ENCODE measurements at places on chromosomes 7 and 10. TPM values are rescaled to one million over a fixed set of nuclear protein-coding genes. Genes with fewer than 3 reads are reported as not detected.

DNA sequence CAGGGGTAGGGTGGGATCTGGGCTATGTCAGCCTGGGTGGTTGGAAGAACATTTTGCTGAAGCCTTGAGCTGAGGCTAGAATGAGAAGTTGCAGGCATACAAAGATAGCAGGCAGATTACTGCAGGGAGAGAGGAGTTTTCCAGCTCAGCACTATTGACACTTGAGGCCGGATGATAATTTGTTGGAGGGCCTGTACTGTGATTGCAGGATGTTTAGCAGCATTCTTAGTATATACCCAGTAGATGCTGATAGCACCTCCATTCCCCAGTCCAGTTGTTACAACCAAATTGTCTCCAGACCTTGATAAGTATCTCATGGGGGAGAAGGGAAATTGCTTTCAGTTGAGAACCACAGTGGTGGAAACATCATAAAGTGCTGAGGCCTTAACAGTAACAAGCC is 158.6 kb upstream of the CHRM2 start:
- DNase-seq, result no peak
- no peaks in the 10 kb centered on the region for H3K4me1 ChIP-seq
- H3K27me3 ChIP-seq, result 0 out of 2 replicates have a peak, but pooled peaks cover 3% of the 10 kb centered on the region

GRCh38 chr7:11228515-11228914 is 254.8 kb downstream of the PHF14 start:
- no peak overlapping the region for H3K4me3 ChIP-seq
- H3K27ac ChIP-seq, result no peak overlapping the region
- DNase-seq, result peak; percentile 15
- H3K36me3 ChIP-seq, result no peaks in the 10 kb centered on the region

The SPDYE9 gene
- total RNA-seq, result not detected

The MLXIPL gene
- 6.9 TPM for total RNA-seq

DNA sequence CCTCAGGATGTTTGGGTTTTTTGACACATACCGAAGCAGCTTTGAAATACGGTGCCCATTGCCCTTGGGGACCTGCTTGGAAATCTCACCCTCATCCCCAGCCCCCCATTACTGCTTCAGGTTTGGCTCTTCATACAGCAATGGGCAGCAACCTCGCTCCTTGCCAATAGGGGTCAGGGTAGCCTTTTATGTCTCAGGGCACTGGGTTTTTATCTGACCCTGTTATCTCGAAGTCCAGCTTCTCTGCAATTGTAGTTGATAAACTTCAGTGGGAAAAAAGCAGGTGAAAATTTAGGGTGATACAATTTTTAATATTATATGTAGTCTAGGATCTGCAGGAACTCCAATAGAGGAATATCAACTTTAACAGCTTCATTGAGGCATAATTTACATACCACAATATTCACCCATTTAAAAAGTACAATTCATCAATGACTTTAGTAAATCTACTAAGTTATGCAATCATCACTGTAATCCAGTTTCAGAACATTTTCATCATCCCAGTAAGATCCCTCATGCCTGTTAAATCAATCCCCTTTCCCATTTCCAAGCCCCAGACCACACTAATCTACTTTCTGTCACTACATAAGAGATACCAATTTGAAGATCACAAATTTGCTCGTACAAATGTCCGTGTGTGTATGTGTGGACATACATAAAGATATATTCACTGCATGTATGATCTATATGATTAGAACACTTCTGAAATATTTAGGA is 386.2 kb downstream of the KCNMA1 start:
- DNase-seq, result peak; percentile 92
- no peak overlapping the region for H3K27ac ChIP-seq
- no peaks in the 10 kb centered on the region for H3K36me3 ChIP-seq
- no peak overlapping the region for H3K4me3 ChIP-seq
- H3K4me1 ChIP-seq, result peaks cover 20% of the 10 kb centered on the region

DNA sequence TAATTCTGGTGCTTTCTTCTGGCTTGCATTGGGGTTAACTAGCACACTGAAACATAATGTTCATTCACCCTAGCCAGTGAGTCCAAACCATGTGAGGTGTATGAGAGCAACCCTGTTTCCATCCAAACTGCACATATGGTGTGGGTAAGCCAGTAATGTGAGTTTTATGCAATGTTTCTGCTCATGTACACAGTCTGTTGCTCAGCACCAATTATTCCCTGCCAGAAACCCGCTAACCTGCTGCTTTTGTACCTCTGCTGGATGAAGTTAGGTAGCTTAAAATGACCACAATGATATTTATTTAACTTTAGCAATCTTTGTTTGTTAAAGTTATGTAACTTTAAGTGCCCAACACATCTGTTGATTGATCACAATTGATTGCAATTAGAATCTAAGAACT is 93.7 kb upstream of the RPA3 start:
- no peaks in the 10 kb centered on the region for H3K27me3 ChIP-seq
- no peak overlapping the region for H3K4me3 ChIP-seq
- no peak for DNase-seq
- peaks cover 19% of the 10 kb centered on the region for H3K4me1 ChIP-seq
- no peaks in the 10 kb centered on the region for H3K36me3 ChIP-seq
- no peak overlapping the region for H3K27ac ChIP-seq

DNA sequence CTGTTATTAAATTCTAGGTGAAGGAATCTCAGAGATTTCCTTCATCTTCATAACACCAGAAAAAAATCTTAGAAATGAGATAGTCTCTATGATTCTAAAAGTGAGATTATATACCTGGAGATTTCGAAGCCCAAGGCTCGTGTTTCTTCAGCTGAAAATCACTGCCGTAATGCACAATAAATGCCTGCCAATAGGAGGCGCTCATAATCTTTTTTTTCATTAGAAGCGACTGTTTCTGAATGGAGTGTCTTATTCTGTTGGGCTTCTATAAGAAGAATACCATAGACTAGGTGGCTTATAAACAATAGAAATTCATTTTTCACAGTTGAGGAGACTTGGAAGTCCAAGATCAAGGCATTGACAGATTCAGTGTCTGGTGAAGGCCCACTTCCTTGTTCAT is 294.7 kb downstream of the PRKG1 start:
- H3K4me3 ChIP-seq, result no peak overlapping the region
- no peak overlapping the region for H3K27ac ChIP-seq
- H3K36me3 ChIP-seq, result no peaks in the 10 kb centered on the region
- H3K4me1 ChIP-seq, result peaks cover 12% of the 10 kb centered on the region

The BLNK gene
- not detected for total RNA-seq

- H3K4me1 ChIP-seq, result no peaks in the 10 kb centered on the region
- no peaks in the 10 kb centered on the region for H3K36me3 ChIP-seq
- no peak for DNase-seq
- H3K27ac ChIP-seq, result no peak overlapping the region
- no peak overlapping the region for H3K4me3 ChIP-seq
These were observed 348.8 kb downstream of the RNLS start for GRCh38 chr10:88234297-88234696.

- H3K4me1 ChIP-seq, result peaks cover 19% of the 10 kb centered on the region
- H3K27ac ChIP-seq, result no peak overlapping the region
- no peak for DNase-seq
- H3K36me3 ChIP-seq, result no peaks in the 10 kb centered on the region
These were observed 66.8 kb downstream of the PPP1R3C start for GRCh38 chr10:91566115-91566514.

The ADAMTS14 gene
- total RNA-seq, result 1.4 TPM

DNA sequence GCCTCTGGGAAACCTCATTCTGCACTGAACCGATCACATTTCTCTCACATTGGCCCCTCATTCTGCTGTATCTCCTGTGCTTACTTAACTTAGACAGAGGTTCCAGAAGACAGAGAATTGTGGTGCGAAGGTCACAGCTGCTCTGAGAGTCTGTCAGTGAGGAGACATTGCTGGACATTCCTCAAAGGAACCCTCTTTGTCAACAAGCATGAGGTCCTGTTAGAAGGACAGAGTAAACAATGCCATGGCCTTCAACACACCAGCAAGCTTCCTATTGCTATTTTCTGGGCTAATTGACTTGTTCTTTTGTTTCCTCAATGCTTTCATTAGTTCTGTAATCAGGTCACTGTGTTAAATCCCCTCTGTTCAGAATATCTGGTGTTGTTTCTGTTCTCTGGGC is 109.3 kb upstream of the FZD8 start:
- H3K27me3 ChIP-seq, result no peaks in the 10 kb centered on the region
- H3K4me1 ChIP-seq, result no peaks in the 10 kb centered on the region
- no peak overlapping the region for H3K4me3 ChIP-seq
- DNase-seq, result no peak
- no peaks in the 10 kb centered on the region for H3K36me3 ChIP-seq

The GOLGA7B gene
- total RNA-seq, result 0.26 TPM

DNA sequence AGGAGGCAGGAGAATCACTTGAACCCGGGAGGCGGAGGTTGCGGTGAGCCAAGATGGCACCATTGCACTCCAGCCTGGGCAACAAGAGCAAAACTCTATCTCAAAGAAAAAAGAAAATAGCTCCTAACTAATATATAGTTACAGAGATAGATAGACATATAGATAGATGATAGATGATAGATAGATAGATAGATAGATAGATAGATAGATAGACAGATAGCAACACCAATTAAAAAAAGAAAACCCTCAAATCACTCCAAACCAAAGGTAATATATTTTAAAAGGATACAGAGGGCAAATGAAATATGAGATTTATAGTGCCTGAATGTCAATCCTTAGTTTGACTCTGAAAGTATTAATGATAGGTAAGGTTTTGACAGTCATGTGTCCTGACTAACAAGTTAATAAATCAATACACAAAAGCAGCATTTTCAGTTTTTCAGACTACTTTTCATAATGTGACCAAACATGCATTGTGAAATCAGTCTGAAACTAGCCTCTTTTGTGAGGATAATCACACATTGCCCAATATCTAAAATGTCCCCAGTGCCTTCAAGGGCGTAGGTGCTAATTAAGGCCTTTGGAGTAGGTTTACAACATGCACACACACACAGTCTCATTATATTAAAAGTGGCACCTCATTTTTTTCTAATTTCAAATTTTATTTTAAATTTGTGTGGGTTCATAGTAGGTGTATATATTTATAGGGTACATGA is 61.2 kb downstream of the BPGM start:
- no peaks in the 10 kb centered on the region for H3K36me3 ChIP-seq
- DNase-seq, result no peak
- H3K4me3 ChIP-seq, result no peak overlapping the region
- H3K4me1 ChIP-seq, result no peaks in the 10 kb centered on the region

DNA sequence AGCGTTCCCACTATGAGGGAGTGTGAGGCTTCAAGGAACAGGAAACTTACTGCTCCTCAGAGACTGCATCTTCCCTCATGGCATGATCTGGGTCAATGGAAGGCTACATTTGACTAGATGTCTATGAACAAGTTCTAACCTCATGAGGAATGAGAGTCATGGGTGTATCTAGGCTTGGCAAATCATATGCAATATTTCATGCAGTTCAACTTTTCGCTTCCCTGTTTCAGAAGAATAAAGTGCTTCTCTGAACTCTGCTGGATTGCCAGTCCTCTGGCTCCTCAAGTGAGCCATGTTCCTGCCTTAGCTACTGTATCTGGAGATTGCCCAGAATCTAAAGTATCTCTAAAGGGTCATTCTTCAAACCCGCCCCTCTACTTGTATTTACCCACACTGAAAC is 54.3 kb upstream of the SEMA3A start:
- peaks cover 32% of the 10 kb centered on the region for H3K4me1 ChIP-seq
- no peaks in the 10 kb centered on the region for H3K27me3 ChIP-seq
- H3K36me3 ChIP-seq, result no peaks in the 10 kb centered on the region
- DNase-seq, result no peak
- H3K4me3 ChIP-seq, result no peak overlapping the region

GRCh38 chr10:59212301-59212798 is 35.9 kb downstream of the PHYHIPL start:
- DNase-seq, result no peak
- H3K27me3 ChIP-seq, result peaks cover 42% of the 10 kb centered on the region
- no peak overlapping the region for H3K27ac ChIP-seq

DNA sequence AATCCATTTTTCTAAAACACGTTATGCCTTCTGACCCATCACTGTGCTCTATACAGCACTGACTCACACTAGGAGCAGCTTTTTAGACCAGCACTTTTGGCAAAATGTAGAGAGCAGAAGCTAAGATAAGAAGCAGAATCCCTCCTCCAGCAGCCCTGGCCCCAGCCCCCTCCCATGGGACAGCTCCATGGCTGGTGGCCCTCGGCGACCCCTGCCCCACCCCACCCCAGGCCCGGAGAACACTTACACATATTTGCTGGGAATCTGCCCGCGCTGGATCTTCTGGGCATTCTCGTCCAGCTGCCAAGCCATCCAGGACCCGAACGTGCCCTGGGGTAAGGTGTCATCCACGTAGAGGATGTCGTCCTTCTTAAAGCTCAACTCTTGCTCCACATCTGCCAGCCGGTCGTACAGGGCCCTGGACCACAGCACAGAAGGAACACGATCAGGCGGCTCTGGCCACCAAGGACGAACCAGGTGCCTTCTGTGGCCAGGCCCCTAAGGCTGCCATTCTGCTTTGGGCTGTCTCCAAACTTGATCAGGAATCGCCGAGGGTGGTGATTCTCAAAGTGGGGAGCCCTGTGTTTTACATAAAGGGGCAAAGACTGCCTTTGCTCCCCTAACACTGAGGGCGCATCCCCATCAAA is 119.9 kb downstream of the DLG5 start:
- 0 out of 2 replicates have a peak, but pooled peaks cover 3% of the 10 kb centered on the region for H3K4me1 ChIP-seq
- H3K27me3 ChIP-seq, result no peaks in the 10 kb centered on the region
- no peak for DNase-seq
- no peak overlapping the region for H3K27ac ChIP-seq
- H3K36me3 ChIP-seq, result peaks cover 83% of the 10 kb centered on the region

- H3K36me3 ChIP-seq, result peaks cover 45% of the 10 kb centered on the region
- no peak for DNase-seq
- H3K27ac ChIP-seq, result no peak overlapping the region
These were observed 38.3 kb downstream of the SND1 start for GRCh38 chr7:127690337-127690736.

DNA sequence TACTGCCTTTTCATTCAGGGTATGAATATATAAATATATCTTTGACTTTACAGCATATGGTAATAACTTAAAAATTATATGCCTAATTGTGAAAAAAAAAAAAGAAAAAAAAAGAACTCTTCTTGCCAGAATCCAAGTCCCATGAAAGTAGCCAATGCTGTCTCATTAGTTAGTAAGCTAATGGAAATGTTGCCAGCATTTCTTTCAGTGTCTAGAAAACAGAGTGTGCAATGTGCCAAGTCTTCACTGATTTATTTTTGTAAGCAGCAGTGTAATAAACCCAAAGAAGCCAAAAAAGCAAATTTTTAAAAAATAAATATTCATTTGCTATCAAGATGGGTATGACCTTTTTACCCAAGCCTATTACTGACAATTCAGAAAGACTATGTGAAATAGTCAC is 31.1 kb upstream of the LRRN3 start:
- no peak for DNase-seq
- H3K4me3 ChIP-seq, result no peak overlapping the region
- H3K36me3 ChIP-seq, result no peaks in the 10 kb centered on the region
- no peaks in the 10 kb centered on the region for H3K4me1 ChIP-seq
- H3K27me3 ChIP-seq, result no peaks in the 10 kb centered on the region
- H3K27ac ChIP-seq, result no peak overlapping the region

Measured in PC-3 (cell line).